ENCODE measurements at places on chromosomes 11 and 22. TPM values are rescaled to one million over a fixed set of nuclear protein-coding genes. Genes with fewer than 3 reads are reported as not detected.

The LRRC32 gene
- total RNA-seq, result 10.5 TPM

DNA sequence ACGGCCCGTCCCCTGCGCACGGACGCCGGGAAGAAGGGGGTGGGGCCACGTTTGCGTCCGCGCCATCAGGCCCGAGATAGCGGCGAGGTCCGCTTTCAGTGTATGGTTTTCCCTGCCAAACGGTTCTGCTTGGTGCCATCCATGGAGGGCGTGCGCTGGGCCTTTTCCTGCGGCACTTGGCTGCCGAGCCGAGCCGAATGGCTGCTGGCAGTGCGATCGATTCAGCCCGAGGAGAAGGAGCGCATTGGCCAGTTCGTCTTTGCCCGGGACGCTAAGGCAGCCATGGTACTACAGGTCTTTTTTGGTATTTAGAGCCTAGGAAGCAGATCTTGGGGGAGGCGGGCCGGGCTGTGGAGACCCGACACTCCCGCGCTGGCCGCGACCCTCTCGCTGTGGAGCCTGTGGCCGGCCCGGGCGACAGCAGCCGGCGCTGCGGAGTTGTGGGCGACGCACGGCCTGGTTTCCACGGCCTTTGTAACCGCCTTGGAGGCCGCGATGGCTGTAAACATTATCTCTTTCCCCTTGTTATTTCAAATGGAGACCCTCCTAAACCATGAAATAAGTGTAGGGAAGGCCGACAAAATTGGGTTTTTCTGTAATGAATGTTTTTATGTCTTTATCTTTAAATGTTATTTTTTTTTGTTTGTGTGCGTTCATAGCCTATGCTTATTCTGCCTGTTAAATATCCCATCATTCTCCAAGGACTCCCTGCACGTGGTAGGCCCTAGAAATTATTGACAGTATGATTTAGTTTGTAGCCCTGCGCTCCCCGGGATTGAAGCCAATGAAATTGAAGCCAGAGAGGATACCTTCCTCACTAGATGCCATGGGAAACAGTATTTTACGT lies at the start of gene AASDHPPT:
AASDHPPT (plus strand) TSS at position 54 of the 847 bp plus-strand sequence; CDS start at position 103, 49 bp downstream.
- DNase-seq, result peak; percentile 51

The FGF19 gene
- total RNA-seq, result 0.15 TPM

- DNase-seq, result no peak
Measured at GRCh38 chr11:70226967-70227366, 23.9 kb downstream of the FADD start.

DNA sequence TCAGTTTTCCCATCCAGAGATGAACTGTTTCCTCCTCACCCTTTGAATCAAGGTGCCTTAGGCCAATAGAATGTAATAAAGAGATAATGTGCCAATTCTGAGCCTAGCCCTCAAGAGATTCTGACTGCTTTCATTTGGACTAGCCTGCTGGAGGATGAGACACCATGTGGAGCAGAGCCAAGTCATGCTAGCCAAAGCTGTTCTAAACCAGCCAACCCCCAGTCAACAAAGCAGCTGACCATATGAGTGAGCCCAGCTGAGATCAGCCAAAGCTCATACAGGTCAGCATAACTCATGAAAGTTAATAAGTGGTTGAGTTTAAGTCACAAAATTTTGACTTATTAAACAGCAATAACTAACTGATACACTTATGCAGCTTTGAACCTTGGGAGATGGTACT lies 66.7 kb upstream of the DBX1 start:
- DNase-seq, result no peak

DNA sequence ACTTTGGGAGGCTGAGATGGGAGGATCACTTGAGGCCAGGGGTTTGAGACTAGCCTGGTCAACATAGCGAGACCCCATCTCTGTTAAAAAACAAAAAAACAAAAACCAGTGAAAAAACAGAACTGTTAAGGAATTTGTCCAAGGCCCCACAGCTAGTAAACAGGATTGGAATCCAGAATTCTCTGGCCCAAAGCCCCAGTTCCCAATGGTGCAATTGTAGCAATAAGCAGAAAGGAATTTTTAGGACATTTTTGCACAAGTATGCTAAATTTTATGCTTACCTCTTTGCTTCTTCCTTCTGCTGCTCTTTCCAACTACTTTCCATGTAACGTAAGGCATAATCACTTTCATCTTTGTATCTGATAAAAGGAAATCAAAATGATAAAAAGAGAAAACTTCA lies 11.6 kb downstream of the MISFA start:
- DNase-seq, result no peak

DNA sequence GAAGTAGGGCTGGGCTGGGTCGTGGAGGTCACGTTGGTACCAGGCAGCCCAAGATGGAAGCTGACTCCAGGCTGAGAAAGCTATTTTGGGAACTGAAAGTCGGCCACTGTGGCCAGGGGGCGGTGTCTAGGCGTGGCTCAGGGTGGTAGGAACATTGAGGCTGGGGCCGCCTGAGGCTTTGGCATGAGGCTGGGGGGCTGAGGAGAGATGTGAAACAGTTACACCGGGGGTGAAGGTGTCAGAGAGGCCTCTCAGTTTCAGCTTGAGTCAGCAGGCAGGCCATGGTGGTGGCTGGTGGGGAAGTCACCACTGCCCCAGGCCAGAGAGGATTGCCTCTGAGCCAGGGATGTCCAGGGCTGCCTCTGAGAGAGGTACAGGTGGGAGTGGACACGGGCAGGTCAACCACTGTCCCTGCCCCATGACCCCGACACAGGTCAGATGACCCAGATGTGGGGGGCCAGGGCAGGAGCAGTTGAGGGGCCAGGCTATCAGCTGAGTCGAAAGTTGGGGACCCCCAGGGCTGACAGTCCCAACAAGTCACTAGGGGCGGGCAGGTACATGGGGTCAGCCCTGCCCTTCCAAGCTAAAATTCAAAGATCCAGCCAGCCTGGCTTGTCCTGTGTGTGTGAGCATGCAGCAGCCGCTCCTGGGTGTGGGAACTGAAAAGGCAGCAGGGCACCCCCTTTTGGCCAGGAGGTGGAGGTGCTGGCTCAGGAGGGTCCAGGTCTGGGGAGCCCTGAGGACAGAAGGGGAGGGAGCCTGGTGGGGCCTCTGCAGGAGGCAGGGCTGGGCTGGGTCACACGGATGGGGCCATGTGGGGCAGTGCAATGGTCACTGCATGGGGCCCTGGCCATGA lies 7.2 kb downstream of the KCNK7 start:
- DNase-seq, result peak; percentile 52

DNA sequence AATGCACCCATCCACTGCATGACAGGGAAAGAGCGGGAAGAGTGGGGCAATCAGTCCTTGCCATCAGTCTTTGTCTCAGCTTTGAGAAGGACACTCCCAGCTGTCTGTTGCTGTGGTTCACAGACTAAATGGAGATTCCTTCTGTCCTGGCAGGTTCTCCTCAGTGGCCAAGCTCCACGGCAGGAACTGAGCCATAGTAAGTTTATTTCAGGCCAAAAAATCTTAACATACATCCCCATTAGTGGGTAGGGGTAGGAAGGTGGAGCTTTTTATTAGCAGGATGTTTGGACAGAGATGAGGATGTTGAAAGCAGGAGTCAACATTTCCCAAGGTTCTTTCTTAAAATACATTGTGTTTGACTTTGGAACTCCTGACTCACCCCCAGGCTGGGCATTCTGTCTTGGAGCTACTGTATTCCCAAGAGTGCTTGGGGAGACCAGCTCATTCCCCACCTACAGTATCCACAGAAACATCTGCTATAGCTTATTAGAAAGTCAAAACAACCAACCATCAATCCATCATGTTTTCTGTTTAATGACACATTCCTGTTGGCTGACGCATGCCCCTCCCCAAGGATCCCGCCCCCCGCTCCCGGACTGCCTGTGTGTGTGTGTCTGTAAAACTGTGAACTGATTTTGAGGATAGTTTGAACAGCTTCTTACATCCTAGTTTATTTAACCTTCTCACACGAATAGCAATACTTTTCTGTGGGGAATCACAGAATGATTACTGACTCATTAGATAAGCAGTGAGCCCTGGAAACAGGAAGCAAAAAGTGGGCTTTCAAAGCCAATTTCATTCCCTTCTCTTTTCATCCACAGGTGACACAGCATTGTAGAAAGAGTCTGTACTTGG lies 109.5 kb downstream of the CCDC81 start:
- no peak for DNase-seq
